Right atrium auricular region (tissue), 2 donors: ENCODE measurements at places on chromosomes 4 and X.

DNA sequence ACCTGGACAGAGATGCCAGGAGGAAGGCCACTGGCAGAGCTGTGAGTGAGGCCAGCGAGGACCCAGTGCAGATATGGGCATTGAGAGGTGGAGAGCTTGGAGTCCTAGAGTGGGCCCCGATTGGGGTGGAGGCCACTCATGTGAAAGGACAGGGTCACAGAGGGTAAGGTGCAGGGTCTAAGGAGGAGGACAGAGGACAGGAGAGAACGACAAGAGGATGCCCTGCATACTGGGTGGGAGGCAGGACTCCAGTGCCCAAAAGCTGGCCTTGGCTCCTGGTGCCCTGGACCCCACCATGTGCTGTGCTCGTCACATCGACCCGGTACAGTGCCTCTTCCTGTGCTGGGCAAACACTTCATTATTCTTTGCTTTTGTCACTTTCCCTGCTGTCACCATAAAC, 66.7 kb downstream of the NAT8L start:
- no peak for DNase-seq

DNA sequence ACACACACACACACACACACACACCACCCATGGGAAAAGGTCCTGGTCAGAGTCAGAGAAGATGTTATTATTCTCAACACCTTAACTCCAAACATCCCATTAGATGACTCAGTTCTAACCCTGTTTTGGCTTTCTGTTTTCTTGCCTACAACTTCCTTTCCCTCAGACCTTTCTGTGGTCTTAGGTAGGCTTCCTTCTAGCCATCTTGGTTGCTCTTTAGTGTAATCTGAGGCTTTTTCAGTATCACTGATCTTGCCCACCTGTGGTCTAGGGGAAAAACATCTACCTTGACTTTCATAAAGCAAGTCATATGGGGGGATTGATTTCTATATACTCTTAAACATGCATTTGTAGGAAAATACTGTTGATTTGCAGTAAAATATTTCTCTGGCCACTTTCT, 56.9 kb downstream of the ATG4A start:
- no peak for DNase-seq

DNA sequence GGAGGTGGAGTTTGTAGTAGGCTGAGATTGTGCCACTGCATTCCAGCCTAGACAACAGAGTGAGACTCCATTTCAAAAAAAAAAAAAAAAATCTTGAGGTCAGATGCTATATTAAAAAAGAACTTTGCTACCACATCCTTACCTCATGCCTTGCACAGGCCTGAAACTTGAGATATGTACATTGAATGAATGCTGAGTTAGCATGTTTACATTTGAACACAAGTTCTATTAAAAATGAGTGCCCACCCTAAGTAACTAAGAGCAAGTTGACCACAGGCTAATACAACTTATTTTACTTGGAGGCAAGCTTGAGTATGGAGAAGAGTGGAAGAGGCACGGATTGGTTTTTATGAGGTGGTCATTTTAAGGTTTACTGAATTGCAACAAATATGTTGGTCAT, 276.6 kb upstream of the GATB start:
- no peak for DNase-seq

DNA sequence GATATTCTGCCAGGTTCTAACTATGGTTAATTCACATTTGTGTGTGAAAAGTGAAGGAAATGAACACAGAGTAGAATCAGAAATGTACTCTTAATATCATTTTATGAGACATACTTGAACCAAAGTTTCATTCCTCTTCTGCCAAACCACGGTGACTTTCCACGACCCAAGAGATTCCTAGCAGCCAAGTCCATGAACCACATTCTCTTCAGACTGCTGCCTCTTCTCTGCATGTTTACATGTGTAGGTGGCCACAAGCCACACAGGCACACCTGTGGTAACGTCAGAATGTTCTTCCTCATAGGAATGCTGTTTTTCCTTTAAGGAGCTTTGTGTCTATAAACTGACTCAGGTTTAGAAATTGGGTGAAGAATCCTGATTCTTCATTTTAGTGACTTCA, 1411.2 kb downstream of the RAPGEF2 start:
- no peak for DNase-seq

GRCh38 chr4:47692691-47693090, 145.2 kb downstream of the CORIN start:
- DNase-seq = no peak

DNA sequence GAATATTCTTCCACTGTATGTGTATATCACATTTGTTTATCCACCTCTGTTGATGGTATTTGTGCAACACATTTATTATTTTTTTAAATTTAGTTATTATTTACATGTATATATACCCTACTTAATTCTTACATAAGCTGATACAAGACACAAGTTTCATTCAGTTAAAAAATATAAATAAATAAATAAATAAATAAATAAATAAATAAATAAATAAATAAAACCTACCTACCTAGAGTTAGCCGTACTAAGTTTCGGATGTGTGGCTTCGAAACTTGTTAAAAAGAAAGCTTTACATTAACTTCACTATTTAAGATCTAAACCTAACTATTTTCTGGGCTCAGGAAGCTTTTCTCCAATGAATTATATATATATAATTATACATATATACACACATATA, 23.3 kb upstream of the REPS2 start:
- DNase-seq = no peak

GRCh38 chr4:39754309-39754708, 56.4 kb downstream of the UBE2K start:
- DNase-seq = no peak

GRCh38 chrX:152149648-152150047, 11.3 kb upstream of the MAGEA10 start:
- DNase-seq = no peak

DNA sequence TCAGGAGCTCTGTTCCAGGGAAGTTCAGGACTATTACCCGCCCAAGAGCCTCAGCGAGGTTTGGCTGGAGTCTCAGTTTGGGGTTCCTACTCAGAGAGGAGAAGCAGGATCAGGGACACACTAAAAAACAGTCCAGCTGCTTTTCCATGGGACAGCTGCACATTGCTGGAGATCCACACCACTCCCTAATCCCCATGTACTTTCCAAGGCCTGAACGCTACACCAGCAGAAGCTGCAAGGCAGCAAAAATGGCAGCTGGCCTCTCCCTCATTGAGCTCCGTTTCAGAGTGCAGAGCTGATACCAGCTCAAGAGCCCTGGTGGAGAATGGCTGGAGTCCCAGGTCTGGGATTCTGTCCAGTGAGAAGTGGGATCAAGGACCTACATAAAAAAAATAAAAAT, 551.2 kb upstream of the PABPC5 start:
- no peak for DNase-seq

DNA sequence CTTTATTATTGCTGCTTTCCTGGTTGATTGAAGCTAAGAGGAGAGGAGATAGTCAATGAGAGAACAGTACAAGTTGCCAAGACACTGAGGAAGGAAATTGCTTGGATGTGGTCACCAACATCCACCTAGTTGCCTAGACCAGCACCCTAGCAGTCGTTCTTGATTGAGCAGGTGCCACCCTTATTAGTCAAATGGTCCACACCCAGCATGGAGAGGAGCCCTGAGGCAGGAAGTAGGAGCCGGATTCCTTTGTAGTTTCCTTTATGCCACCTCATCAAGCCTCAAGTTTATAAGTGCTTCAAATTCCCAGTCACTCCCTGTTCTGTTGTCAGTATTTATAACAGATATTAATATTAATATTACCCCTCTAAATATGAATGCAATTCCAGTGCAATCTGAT, 19.1 kb downstream of the PAGE2 start:
- DNase-seq = no peak

- DNase-seq = no peak
Observed at GRCh38 chrX:48493890-48494364, 14.9 kb upstream of the PORCN start.

GRCh38 chr4:158722917-158723793, at the start of gene PPID:
TSS of gene PPID (minus strand) at chr4:158723396. CDS start at chr4:158723288, 108 bp downstream.
- DNase-seq = peak; percentile 79

DNA sequence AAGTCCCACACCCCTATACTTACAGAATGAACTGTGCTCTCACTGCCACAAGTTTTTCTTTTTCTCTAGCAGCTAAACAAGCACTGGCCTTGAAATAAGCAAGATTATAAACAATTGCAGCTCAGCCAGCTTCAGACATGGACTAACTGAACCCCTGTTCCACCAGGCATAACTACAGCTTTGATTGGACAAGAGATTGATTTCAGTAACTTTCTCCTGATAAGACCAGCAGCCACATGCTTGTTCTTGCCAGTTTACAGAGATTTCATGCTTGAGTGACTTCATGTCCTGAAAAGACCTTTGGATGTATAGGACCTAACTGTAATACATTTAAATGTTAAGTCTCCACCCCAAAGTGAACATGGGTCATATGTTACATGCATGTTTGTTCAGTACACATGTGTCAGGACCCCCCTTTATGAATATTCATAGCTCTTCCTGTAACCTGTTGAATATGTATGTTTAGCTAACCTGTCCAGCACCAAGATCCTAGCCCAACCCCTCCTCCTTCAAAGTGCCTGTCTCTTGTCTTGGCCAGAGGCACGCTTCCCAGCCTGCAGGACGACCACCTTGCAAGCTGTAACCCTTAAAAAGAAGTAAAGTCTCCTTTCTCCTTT, 27.9 kb downstream of the ZNF275 start:
- DNase-seq = no peak

GRCh38 chr4:107060388-107060787, 24.3 kb upstream of the DKK2 start:
- DNase-seq = no peak

GRCh38 chr4:154516318-154517029, 24.9 kb upstream of the DCHS2 start:
- DNase-seq = no peak

DNA sequence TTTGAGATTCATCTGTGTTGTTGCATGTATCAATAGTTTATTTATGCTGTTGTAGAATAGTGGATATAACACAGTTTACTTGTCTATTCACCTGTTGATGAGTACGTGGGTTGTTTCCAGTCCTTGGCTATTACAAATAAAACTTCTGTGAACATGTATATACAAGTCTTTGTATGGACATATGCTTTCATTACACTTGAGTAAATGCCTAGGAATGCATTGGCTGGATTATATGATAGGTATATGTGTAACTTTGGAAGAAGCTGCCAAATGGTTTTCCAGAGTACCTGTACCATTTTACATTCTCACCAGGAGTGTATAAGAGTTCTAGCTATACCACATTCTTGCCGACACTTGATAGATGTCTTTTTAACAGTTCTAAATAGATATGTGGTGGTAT, 16.5 kb downstream of the ART3 start:
- DNase-seq = no peak

GRCh38 chrX:71637253-71637618, 18.9 kb upstream of the CXCR3 start:
- no peak for DNase-seq

- no peak for DNase-seq
Observed at GRCh38 chr4:53706422-53707032, 115.2 kb upstream of the LNX1 start.

DNA sequence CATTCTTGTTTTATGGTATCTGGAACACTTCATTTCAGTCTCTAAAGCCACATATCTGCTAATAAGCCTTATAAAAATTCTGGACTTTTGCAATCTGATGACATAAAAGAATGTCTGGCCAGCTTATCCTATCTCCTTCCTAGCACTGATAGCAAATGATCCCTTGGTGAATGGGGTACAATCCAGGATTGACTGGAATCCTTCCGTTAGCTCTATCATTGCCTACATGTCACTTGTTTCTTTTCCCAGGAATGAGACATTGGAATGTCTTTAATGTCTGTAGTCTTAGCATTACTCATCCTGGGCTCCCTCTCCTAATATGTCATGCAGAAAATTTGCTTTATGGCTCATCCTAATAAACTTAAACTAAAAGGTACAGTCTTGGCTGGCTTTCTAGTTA, 14.8 kb upstream of the PABPC4L start:
- no peak for DNase-seq
